ENCODE measurements at places on chromosomes 4 and X.

- no peak for DNase-seq
Measured at GRCh38 chr4:169744601-169745000, 13.1 kb downstream of the HPF1 start.

DNA sequence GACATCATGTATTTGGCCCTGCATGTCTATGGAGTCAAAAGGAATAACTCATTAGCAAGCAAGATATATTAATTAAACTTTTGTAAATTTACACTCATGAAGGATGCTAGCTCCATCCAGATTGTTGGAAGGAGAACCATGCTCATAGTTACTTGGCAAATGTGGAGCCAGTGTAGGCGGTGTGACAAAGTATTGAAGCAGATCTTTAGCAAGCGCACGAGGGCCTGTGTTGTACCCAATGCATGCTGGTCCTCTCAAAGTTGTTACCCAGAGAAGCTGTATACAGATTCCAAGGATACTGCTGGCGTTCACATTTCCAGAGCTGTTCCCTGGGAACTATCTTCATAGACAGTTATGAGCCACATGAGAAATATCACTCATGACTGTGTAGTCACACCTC is 196.4 kb upstream of the MBNL3 start:
- no peak for DNase-seq

DNA sequence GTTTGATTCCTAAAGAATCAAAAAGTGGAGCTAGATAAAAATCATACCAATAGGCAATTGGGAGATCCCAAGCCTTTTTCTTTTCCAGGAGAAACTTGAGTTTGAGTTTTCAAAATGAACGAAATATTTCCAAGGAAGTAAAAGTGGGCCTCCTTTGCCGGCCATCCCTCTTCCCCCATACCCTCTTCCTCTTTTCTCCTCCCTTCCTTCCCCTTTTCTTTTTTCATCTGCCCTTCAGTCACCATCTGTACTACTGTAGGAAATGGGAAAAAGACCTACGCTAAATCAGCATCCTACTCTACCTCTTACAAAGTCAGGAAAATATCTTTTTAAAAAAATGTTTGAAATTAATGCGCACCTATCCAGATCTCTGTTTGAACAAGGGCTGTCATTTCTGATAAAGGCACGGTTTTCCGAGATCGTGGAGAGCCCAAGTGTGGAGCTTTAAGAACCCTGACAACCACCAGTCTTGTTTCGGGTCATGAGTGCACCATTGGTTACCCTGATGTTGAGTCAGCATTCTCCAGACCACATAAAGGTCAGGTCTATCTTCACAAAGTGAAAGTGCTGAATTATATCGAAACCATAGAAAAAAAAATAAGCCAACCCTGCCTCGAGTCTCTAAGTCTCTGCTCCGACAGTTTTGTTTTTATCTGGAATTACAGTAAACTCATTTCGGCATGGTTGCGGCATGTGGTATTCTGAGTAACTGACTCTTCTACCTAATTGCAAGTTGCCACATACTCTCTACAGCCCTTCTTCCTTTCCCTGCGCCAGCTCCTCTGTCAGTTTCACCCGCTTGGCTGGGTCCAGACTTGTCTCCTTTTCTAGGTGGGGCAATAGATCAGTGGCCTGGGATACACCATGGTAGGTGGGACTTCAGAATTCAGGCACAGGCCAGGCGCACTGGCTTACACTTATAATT is 140.2 kb upstream of the KLF3 start:
- DNase-seq = no peak

DNA sequence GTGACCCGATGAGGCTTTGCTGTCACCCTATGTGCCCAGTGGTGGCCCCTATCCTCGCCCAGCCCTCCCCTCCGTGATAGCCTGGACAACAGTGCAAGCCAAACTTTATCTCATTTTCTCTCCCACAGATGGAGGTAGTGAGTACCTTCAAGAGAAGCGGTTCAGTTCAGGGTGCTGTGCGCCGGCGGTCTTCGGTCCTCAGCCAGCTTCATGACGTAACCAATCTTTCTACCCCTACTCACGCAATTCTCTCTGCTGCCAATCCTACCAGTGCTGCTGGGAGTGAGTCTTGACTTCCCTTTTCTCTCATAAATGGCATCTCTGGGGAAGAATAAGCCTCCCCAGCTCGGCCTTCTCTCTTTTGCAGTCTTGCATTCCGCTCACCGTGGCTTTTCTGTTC is 29.5 kb downstream of the CCNQ start:
- DNase-seq = no peak

GRCh38 chr4:108512615-108513505 is 107.5 kb upstream of the RPL34 start:
- no peak for DNase-seq

GRCh38 chr4:105092356-105092755 is 54.3 kb upstream of the TET2 start:
- DNase-seq = no peak

DNA sequence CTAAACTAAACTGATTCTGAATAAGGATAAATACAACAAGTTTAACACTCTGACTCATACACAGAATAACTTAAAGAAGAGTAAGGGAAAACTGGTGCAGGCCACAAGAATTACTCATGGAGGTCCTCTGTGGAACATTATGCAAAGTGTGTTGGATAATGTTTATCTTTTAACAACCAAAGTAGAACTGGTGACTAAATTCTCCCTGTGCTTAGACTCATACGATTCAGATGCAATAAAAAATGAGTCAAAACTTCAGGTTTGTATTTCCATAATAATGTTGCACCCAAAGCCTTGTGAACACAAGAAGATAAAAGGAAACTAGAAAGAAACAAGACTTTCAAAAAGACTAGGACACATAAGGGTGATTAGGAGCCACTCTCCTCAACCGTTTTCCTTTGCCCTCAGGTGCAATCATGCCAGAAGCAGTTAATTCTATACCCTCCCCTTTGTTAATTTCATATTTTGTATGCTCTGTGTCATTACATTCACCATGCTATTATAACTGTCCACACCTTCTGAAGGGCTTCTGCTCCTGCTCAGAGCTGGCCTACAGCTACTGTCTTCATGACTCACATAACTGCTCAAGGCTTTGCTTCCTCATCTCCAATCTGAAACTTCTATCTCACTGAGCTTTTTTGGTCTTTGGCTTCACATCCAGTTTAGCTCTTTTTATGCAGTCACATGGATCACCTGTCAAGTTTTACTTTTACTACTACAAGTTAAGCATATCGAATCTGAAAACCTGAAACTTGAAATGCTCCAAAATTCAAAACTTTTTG is 60.2 kb downstream of the KCNIP4 start:
- no peak for DNase-seq

DNA sequence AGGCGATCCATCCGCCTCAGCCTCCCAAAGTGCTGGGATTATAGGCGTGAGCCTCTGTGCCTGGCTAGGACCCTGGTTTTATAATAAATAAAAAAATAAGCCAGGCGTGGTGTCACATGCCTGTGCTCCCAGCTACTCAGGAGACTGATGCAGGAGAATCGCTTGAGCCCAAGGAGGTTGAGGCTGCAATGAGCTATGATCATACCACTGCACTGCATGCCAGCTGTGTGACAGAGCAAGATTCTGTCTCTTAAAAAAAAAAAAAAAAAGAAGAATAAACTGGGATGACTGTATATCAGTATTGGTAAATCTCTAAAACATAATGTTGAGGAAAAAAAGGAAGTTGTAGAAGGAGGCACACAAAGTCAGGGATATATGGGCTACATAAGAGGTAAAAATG is 45.7 kb upstream of the SLC34A2 start:
- DNase-seq = no peak

DNA sequence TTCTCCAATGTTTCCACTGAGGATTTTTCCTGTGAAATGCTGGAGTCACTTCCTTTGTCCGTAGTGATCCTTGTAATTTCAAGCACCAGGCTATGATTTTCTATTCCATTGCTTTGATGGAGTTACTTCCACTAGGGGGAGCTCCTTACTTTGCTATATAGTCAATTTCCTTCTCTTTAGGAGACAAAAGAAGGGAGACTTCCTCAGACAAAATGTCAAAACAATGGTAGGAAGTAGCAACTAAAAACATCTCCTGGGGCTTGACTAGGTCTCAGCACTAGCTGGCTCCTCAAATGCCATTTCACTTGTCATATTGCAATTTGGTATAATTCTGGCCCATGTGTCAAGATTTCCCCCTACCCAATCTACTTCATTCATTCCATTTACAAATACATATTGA is 24.1 kb downstream of the ZCCHC12 start:
- no peak for DNase-seq
